Naive B cell (primary cell): ENCODE measurements at places on chromosomes 13 and 19. TPM values are rescaled to one million over a fixed set of nuclear protein-coding genes. Genes with fewer than 3 reads are reported as not detected.

DNA sequence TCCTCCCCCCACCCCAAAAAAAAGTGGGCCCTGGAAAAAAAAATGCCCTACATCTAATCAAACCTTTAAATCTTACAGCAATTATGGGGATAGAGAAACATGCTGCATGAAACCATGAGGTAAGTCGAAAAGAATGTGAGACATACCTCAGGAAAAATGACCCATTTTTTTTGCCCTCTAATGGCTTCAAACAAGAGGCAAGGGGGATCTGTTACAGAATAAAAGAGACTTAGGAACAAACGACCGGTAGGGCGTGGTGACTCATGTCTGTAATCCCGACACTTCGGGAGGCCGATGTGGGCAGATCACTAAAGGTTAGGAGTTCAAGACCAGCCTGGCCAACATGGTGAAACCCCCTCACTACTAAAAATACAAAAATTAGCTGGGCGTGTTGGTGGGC, 8.4 kb downstream of the RGL3 start:
- no peak for DNase-seq
- peaks cover 4% of the 10 kb centered on the region for H3K4me1 ChIP-seq
- H3K4me3 ChIP-seq = no peak overlapping the region
- H3K36me3 ChIP-seq = no peaks in the 10 kb centered on the region
- peaks cover 4% of the 10 kb centered on the region for H3K27me3 ChIP-seq

GRCh38 chr19:5086725-5087439, 118.0 kb downstream of the KDM4B start:
- no peaks in the 10 kb centered on the region for H3K27me3 ChIP-seq
- H3K36me3 ChIP-seq = peaks cover 6% of the 10 kb centered on the region
- H3K4me3 ChIP-seq = no peak overlapping the region
- DNase-seq = no peak
- H3K27ac ChIP-seq = no peak overlapping the region
- H3K4me1 ChIP-seq = no peaks in the 10 kb centered on the region

GRCh38 chr13:31267126-31267784, 67.5 kb downstream of the B3GLCT start:
- no peaks in the 10 kb centered on the region for H3K4me1 ChIP-seq
- no peak for DNase-seq
- H3K4me3 ChIP-seq = no peak overlapping the region
- no peak overlapping the region for H3K27ac ChIP-seq

DNA sequence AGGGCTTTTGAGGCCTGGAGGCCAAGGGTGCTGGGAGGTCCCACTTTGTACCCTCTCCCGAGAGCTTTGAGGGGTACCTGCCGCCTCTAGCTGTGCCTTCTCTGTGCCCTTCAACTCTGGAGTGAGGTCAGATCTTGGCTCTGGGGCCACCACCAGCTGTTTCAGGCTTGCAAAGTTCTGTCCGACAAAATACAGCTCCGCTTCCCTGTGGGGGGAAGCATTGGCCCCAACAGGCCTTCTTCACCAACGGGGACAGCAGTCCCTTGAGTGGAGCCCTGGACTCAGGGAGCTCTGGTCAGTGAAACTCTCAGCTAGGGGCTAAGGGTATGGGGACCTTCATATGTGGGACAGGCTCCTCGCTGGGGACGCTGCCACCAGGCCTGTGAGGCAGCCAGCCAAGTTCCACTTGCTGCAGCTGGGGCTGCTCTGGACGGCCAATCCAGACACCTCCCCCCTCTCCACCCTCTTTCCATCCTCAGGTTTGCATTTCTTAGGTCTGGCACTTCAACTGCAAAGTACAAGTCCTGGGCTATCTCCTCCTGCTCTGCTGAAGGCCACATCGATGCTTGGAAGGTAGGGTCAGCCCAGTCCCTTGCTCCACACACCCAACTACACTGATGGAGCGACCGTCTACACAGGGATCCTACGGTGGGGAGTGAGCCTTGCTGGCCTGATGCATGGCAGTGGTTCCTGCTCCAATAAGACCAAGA, 46.8 kb downstream of the C13orf46 start:
- peaks cover 28% of the 10 kb centered on the region for H3K27me3 ChIP-seq
- H3K27ac ChIP-seq = no peak overlapping the region
- peaks cover 5% of the 10 kb centered on the region for H3K36me3 ChIP-seq
- no peak for DNase-seq
- no peaks in the 10 kb centered on the region for H3K4me1 ChIP-seq

TUBA3C gene
- not detected for polyA plus RNA-seq
